ENCODE measurements at places on chromosomes 2 and 18.

GRCh38 chr2:134320930-134321329 lies 67.1 kb downstream of the MGAT5 start:
- DNase-seq, result no peak

- no peak for DNase-seq
Measured at GRCh38 chr2:102279391-102279735, 32.0 kb upstream of the IL1RL1 start.

GRCh38 chr2:7203056-7203467 lies 285.9 kb downstream of the RNF144A start:
- no peak for DNase-seq

- DNase-seq, result no peak
Measured at GRCh38 chr2:181356526-181357130, 100.6 kb upstream of the ITGA4 start.

GRCh38 chr2:58046585-58047372 lies at the start of gene VRK2:
TSS of gene VRK2 (plus strand) at chr2:58046806. CDS start at chr2:58048832, 2,026 bp downstream.
- peak; percentile 64 for DNase-seq

GRCh38 chr2:201833781-201834180 lies 27.4 kb downstream of the CDK15 start:
- no peak for DNase-seq

- DNase-seq, result no peak
Measured at GRCh38 chr18:68498636-68499035, 216.3 kb downstream of the TMX3 start.

DNA sequence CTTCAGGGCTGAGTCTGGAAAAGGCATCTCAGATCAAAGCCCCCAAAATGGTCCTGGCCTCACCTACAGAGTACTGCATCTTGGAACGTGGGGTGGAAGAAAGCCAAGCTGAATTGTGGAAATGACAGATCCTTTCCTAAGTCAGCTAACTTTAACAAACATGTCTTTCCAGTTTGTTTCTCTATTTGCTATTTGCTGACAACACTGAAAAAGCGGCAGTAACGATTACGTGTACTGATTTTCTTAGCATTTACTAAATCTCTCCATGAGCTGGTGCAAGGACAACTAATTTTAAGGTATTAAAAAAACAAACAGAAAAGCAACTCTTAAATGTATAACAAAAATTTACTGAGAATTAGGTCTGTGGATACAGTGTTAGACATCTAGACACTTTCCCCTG lies 1.1 kb downstream of the HIBCH start:
- DNase-seq, result no peak

GRCh38 chr2:168075446-168075845 lies 171.9 kb downstream of the STK39 start:
- DNase-seq, result no peak

DNA sequence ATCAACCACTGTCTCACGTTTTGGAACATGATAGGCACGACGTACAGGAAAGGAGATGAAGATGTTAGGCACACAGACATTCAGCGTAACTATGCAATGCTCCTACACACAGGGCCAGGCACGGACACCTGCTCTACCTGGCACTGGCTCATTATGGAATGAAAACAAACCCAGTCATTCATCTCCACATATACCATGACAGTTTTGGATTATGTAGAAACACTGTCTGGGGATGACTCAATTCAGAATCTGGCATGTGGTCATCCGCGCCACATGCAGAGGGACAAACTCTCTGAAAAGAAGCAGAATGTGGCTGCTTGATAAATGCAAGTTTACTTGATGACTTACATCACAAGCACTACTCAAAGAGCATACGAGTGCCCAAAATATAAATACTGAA lies 29.5 kb upstream of the NFU1 start:
- DNase-seq, result no peak

GRCh38 chr18:877238-877637 lies 27.4 kb upstream of the ADCYAP1 start:
- DNase-seq, result no peak

DNA sequence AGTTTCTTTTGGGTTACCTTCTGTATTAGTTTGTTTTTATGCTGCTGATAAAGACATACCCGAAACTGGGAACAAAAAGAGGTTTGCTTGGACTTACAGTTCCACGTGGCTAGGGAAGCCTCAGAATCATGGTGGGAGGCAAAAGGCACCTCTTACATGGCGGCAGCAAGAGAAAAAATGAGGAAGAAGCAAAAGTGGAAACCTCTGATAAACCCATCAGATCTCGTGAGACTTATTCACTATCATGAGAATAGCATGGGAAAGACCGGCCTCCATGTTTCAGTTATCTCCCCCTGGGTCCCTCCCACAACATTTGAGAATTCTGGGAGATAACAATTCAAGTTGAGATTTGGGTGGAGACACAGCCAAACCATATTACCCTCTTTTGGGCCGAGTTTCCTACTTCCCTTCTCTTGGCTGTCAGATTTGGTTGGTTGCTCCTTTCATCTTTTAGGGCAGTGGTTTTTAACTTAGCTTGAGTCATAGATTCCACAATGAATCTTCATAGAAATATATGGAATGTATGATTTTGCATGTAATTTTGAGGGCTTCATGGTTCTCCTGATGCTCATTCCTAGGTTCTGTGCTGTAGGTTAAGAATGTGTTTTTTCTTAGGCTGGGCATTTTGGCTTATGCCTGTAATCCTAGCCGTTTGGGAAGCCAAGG lies 44.2 kb downstream of the CEP192 start:
- no peak for DNase-seq

DNA sequence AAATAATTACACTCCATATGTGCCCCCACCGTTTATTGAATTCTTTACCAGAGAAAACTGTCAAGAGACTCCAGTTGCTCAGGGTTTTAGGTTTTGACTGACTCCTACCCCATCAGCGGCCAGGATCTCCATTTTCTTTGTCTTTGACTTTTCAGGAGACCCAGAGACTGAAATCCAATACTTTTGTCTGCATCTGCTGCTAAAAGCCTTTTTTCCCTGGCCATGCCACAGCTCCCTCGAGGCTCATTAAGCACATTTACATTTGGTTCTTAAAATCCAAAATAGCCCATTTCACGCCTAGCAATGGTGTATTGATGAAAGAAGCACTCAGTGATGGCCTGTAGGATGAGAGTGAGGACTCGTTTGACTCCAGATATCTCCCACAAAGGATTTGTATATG lies 332.6 kb upstream of the ACVR2A start:
- DNase-seq, result no peak

DNA sequence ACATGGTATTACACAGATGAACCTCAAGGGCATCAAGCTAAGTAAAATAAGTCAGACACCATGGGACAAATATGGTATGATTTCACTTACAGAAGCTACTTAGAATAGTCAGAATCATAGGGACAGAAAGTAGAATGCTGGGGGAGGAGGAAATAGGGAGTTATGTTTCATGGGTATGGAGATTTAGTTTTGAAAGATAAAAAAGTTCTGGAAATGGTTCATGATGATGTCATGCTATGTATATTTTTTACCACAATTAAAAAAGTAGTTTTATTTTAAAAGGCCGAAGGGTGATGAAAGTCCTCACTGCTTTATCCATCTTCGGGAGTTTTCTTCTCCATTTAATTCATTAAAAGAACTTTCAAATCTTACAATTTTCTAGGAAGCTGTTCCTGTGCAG lies 181.9 kb downstream of the CALCRL start:
- no peak for DNase-seq

GRCh38 chr2:66561645-66562303 lies 126.8 kb downstream of the MEIS1 start:
- no peak for DNase-seq

- no peak for DNase-seq
Measured at GRCh38 chr18:64090876-64091275, 58.0 kb downstream of the LINC00305 start.
